ENCODE measurements at places on chromosomes 12 and 14. TPM values are rescaled to one million over a fixed set of nuclear protein-coding genes. Genes with fewer than 3 reads are reported as not detected.

- no peaks in the 10 kb centered on the region for H3K27me3 ChIP-seq
- H3K36me3 ChIP-seq: no peaks in the 10 kb centered on the region
- no peak overlapping the region for H3K4me3 ChIP-seq
- H3K4me1 ChIP-seq: no peaks in the 10 kb centered on the region
These were observed 8.6 kb downstream of the CIPC start for GRCh38 chr14:77106666-77107065.

Gene STRN3
- total RNA-seq: 41.8 TPM

GRCh38 chr14:58243790-58244555, 670 bp upstream of the PSMA3 start:
- H3K27ac ChIP-seq: peak overlapping the region; percentile 91
- peak overlapping the region; percentile 60 for H3K4me3 ChIP-seq
- no peak for DNase-seq

Gene IL26
- not detected for total RNA-seq

DNA sequence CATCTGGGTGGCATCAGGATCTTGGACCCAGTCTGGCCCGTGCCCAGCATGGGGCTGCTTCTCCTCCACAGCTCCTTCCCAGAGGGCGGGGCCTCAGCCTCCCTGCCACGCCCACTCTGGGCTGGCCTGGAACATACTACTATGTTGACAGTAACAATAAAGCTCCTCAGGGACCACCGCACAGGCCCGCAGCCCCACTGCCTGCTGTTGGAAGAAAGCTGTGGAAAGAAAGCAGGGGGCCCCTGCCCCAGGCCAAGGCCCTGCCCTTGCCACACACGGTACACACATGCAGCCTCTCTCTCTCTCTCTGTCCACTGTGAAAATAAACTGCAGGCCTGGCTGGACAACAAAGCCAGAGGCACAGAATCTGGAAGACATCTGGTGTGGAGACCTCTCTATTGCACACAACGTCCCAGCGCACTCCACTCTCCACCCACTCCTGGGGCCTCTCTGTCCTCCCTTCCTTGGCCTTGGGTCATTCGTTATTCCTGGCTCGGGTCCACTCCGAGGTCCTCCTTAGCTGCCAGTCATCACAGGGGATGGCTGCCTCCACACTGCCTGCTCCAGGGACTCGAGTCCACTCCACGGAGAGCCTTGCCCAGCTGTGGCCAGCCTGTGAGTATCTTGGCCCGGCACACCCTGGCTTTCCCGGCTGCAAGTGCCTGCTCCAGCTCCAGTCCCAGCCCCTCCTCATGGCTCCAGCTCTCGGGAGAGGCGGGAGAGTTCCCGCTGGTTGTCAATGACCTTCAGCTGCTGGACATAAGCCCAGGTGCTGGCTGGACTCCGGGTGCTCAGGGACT, 11.8 kb upstream of the ENDOU start:
- peak; percentile 96 for DNase-seq
- no peak overlapping the region for H3K4me3 ChIP-seq
- no peaks in the 10 kb centered on the region for H3K36me3 ChIP-seq
- peaks cover 37% of the 10 kb centered on the region for H3K4me1 ChIP-seq
- no peaks in the 10 kb centered on the region for H3K27me3 ChIP-seq
